ENCODE measurements at places on chromosomes 13 and 19.

GRCh38 chr13:29791997-29792780 lies 58.2 kb downstream of the UBL3 start:
- DNase-seq, result no peak

DNA sequence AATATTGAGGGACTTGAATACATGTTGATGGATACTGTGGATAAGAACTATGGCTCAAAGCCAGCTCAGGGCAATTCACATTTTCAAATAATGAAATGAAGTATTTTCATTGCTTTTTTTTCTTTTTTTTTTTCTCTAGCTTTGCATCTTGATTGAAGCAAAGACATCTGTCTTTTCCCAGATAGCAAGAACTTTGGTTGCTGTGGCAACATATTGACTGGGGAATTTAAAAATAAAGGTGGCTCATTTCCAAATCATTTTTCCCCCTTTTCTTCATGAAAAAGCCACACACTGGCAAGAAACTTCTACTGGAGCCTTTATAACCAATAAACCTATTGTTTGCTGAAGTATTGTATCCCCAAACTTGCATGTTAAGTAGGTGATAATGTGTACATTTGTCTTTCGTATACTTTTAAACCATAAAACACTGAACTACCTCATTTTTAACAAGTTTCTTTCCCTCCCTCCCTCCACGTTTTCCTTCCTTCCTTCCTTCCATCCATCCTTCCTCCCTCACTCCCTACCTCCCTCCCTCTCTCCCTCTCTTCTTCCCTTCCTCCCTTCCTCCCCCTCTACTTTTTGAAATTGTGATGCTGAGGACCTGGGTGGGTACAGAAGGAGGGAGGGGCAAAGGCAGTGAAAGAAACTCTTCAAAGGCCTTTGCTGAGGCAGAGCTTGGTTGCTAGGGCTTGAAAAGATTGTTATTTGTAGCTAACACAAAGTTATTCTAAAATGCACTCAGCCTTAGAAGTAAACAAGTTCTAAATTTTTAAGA lies 343.5 kb upstream of the SPRY2 start:
- DNase-seq, result no peak

DNA sequence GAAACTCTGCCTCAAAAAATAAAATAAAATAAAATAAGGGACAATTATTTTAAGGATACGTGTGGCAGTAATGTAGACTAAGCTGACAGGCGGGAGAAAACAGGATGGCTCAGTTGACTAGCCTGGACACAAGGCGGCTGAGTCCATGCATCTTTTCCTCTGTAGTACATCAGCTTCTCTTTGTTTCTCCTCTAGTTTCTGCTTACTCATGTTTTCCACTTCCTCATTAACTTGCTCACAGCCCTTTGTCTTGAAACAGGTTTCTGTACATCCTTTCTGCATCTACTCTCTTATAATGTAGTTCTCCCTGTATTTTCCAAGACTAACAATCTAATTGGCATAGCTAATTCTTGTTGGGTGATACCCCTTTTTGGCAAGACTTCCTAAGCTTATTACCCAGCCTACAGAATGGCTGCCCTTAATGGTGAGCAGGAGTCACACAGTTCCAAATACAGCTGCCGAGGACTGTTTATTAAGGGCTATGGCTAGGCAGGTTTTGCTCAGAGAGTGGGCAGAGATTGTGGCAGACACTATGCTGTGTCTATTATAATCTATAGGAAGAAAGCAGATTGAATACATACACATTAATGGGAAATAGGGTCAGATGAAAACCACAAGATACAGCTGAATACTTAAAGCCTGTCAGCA lies 58.7 kb upstream of the KLF5 start:
- no peak for DNase-seq

DNA sequence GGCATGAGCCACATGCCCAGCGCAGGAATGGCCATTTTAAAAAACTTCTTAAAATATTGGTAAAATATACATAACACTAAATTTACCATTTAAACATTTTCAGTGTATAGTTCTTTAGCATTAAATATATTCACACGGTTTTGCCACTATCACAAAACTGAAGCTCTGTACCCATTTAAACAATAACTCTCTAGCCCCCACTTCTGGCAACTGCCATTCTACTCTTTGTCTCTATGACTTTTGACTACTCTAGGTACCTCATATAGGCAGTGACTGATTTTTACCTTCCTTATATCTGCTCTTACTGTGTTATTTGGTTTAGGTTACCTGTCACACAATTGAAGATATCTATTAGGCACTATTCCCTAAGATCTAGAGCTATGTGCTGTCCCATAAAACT lies 2.3 kb upstream of the KBTBD7 start:
- DNase-seq, result no peak

- DNase-seq, result no peak
Measured at GRCh38 chr13:25874064-25874737, 177.6 kb downstream of the SHISA2 start.

DNA sequence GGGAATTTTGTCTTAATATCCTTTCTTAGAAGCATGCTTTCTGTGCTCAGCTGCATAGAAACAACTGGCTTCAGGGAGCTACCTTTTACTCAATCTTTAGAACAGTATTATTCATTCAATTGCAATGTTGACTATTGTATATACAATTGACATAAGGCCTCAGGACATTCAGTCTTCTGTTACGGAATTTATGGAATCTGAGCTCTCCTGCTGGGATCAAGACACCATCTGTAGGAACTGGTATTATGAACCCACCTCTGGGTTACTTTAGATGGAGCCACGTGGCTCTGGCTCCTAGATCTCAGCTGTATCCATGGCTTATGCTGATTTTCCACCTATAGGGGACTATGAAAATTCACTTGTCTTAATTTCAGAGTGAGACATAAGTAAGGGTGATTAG lies 716.2 kb upstream of the GPC6 start:
- DNase-seq, result no peak
